ENCODE measurements at places on chromosomes 5 and 9. TPM values are rescaled to one million over a fixed set of nuclear protein-coding genes. Genes with fewer than 3 reads are reported as not detected.

DNA sequence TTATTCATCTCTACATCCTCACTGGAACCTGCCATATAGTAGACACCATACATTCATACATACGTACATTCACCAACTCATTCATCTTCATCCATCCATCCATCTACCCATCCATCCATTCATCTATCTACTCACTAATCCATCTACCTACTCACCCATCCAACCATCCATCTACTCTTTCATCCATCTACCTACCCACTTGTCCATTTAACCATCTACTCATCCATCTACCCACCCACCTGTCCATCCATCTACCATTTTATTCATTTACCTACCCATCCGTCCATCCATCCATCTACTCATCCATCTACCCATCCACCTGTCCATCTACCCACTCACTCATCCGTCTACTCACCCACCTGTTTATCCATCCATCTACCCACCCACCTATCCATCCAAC, 31.9 kb upstream of the LCP2 start:
- no peak for DNase-seq

DNA sequence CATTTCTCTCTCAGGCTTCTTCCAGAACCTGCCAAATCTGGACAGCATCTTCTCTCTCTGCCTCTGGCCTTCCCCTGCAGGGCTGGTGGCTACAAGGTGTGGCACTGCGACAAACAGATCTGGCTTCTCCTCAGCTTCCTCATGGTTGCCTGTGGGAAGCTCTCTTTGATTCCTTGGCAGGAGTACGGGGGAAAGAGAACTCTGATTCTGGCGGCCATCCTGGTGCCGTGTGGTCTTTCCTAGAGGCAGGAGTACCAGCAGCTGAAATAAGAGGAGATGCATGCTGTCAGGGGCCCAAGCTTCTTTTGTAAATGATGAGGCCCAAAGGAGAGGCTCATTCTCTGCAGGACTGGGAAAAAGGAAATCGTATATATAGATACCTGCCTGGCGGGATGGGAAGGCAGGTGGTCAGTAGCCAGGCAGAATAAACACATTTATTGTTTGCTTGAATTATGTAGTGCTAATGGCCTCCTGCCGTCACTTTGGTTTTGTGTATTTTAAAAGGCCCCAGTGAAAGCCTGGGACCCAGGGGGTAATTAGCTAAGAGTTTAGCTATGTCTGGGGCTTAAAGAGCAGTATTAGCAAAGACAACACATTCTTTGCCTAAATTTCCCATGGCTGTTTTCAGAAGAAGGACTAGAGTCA, at the start of gene CER1:
Gene CER1 (minus strand): TSS at position 343 of the 645 bp plus-strand sequence. CDS start 61 bp downstream, at position 282.
- no peak for DNase-seq

GRCh38 chr5:9712506-9712905, 82.4 kb upstream of the TAS2R1 start:
- DNase-seq, result no peak

GRCh38 chr5:114120166-114120565, 241.7 kb upstream of the KCNN2 start:
- no peak for DNase-seq

GRCh38 chr5:73722231-73722630, 96.2 kb downstream of the ARHGEF28 start:
- no peak for DNase-seq

GRCh38 chr9:96480736-96481135, 30.8 kb downstream of the HABP4 start:
- no peak for DNase-seq

- no peak for DNase-seq
Observed at GRCh38 chr5:142807372-142807911, 37.3 kb downstream of the ARHGAP26 start.

DNA sequence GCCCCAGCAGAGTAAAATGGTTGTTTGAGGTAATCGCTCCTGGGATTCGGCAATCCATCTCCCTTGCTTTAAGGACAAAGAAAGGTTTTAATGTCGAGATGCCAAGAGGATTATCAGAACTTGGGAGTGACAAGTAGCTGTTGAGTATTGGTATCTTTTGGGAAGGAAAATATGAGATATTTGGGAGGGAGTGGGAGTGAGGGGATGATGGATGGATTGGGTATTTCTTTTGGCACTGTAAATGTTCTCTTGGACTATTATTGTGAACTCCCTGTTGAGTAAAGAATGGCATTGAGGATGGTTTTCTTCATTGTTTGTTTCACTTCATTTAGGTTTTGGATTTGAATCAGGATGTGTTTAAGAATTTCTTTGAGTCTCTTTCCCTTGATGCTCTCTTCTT, 86.1 kb downstream of the PIP5K1B start:
- DNase-seq, result no peak

The S1PR3 gene
- polyA plus RNA-seq, result 18.2 TPM

The PJA2 gene
- 29.5 TPM for polyA plus RNA-seq

The UBTD2 gene
- polyA plus RNA-seq, result 5.1 TPM

The PCDHGA10 gene
- 0.17 TPM for polyA plus RNA-seq
